ENCODE measurements at places on chromosomes 13 and 19.

DNA sequence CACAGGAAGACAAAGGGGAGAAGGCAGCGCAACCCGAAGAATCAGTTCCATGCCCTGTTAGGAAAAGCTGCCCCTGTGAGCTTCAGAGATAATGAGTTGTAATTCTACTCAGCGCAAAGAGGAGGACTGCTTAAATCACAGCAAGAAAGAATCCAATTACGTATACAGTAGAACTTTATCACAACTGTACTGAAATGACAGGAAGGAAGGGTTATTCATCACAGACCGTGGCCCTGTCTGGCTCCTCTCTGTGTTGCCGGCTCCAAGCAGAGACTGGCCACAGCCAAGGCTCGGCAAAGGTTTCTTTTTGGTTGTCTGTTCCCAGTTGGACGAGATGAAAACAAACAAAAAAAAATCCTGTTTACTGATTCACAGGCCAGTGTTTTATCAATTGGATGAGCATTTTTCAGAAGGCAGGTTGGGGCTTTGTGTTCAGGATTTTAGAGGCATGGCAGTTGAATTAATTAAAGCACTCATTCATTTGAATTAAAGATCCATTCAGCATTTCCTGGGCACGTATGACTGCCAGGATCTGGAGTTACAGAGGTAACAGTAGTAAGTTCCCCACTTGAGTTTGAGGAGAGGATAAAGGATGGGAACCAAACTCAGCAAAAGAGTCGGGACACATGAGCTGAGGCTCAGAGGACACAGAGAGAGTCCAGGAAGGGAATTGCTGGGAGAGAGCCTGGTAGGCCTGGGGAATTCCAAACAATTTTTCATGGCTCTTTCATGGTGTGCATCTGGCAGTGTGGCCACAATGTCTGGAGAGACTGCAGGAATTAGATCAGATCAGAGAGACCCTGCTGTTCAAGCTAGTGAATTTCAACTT, 341.0 kb downstream of the DNAJC15 start:
- DNase-seq, result no peak

- no peak for DNase-seq
Measured at GRCh38 chr13:45500492-45501174, 35.9 kb downstream of the COG3 start.

DNA sequence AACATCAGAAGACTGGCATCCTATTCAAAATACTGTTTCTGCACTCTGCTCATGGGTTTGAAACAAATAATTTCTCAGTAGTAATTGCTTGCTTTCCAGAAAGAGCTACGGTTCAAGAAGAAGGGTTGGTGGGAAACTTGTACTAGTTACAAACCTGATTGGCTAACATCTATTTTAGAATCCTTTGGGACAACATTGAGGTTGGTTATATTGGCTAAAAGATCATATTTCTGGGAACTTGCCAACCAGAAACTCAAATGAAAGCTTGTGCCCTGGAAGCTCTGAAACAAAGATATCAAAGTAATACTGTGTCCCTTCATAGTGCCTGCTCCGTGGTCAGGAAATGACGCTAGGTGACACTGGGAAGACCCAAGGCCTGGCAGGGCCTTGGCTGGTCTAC, 141.7 kb downstream of the LACC1 start:
- no peak for DNase-seq

GRCh38 chr19:19821366-19821951, at the start of gene ZNF506:
Gene ZNF506, minus strand, starts transcription at chr19:19821750. Its CDS starts 147 bp downstream, at chr19:19821603.
- DNase-seq, result peak; percentile 95

DNA sequence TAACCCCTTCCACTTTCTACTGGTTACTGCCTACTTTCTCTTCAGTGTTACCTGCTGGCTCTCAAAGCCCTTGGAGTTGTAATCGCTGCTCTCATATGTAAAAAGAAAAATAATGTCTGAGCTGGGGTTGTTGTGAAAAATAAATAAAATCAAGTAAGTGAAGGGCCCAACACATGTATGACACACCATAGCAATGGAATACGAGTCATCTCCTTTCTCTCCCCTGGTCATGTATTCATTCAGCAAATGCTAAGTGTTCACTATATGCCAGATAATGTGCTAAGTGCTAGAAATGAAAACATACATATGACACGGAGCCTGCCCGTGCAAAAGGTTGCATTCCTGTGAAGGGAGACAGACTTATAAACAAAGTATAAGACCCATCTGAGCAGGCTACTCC, 535.0 kb downstream of the RFC3 start:
- no peak for DNase-seq

- DNase-seq, result no peak
Measured at GRCh38 chr13:55062662-55063061, 2034.0 kb downstream of the OLFM4 start.

DNA sequence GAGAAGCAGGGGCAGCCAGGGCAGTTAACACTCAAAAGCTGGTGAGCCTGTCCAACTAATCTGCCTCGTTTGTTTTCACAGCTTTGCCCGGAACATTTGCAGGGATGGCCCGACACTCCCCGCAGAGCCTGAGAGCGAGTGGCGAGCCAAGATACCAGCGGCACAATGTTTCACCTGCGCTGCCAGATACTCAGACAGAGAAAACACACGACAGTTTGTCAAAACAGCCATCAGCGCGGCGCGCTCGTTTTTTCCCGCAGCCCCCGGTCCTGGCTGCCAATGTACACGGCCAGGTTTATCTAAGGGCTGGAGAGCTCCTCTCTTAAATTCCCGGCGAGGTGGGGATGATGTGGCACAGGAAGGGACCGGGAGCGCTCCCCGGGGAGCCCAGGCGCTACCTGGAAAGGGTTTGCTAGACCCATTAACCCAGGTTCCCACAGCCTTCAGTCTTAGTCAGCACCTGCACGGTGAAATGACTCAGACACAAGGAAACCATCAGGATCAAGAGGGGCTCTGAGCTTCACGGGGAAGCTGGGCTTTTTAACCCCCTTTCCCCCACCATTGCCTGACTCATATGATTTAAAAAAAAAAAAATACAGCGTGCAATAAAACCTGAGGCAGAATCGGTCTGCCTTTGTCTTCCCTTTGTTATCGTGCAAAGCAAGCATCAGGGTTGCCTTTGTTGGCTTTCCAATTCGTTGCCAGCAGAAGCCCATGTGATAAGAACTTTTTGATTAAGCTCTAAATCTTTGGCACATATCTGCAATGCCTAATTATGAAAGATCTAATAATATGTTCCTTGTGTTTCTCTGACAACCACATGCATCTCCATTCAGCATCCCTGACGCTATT, 186.2 kb downstream of the EFNB2 start:
- peak; percentile 82 for DNase-seq

GRCh38 chr13:41774605-41775218, 186.2 kb downstream of the VWA8 start:
- peak; percentile 5 for DNase-seq

DNA sequence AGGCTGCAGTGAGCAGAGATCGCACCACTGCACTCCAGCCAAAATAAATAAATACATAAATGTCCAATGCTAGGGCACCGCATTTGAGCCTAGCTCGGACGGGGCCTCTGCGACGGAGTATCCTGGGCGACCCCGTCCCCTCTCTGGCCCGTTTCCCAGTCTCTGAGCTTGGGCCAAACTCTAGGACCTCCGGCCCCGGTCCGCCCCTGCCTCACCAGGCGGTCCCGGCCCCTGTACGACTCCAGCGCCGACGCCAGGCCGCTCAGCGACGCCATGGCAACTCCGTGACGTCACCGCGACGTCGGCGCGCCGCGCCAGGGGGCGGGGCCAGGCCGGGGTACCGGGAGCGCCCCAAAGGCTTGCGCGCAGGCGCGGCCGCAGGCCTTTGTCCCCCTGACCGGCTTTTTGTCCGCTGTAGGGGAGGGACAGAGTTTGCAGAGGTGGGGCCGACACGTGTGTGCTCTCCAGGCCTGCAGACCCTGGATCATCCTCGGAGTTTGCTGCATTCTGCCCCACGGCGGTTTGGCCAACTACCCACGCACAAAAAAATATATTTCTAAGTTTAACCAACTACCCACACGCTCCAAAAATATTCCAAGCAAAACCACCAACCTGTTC, at the start of gene PEX11G:
PEX11G (minus strand) TSS at position 300 of the 618 bp plus-strand sequence; CDS start at position 275, 25 bp downstream.
- peak; percentile 80 for DNase-seq

DNA sequence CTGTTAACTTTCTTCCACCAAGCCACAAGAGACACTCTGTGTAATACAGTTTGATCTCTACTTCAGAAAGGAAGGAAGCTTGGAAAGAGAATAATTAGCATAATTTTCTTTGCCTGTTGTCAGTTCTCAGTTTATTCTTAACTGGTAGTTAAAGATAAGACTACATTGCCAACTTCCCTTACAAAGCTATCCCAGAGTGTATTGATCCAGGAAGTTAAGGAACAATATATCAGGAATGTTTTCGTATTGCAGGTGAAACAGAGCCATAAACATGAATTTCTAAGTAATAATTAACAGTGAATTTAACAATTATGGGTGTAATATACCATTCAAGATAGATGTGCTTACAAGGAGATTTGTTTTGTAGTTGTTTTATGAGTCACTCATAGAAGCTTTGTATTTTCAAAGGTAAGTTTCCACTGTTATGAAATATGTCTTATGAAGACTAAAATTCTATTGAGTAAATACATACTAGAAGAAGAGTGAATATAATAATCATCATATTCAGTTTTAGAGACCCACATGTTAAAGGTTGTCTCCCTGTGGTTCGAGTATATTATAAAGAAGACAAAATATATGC, 88.4 kb upstream of the KLF5 start:
- DNase-seq, result no peak

GRCh38 chr19:1097810-1098176, 2.6 kb upstream of the POLR2E start:
- peak; percentile 46 for DNase-seq

DNA sequence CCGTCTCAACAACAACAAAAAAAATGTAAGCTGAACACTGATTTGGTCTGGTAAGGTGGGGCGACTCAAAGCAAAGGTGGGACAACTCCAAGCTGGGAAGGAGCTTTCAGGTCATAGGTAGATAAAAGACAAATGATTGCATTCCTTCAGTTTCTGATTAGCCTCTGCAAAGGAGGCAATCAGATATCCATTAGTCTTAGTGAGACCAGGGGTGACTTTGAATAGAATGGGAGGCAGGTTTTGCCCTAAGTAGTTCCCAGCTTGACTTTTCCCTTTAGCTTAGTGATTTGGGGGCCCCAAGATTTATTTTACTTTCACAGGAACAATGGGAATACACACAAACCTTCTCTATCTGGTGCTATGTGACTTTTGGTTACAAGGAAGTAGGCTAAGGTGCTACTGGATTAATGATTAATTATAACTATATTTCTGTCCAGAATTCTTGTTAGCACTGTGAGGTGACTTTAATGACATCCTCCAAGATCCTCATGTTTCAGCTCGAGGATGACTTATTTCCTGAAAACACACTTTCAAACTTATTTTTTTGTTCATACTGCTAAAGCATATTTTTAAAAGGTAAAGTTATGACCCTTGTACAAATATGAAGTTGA, 10.6 kb upstream of the MTRF1 start:
- DNase-seq, result no peak

DNA sequence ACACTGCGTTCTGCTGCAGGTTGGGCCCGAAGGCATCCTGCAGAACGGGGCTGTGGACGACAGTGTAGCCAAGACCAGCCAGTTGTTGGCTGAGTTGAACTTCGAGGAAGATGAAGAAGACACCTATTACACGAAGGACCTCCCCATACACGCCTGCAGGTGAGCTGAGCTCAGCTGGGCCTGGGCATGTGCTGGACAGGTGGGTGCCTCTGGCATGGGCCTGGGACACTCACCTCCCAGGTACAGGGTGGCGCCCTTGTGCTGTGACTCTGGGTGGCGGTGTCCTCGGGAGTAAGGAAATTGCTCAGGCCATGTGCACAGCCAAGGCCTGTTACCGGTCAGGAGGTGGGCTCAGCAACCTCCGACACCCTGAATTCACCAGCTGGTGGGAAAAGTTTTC, 14.2 kb downstream of the UPF1 start:
- DNase-seq, result no peak

DNA sequence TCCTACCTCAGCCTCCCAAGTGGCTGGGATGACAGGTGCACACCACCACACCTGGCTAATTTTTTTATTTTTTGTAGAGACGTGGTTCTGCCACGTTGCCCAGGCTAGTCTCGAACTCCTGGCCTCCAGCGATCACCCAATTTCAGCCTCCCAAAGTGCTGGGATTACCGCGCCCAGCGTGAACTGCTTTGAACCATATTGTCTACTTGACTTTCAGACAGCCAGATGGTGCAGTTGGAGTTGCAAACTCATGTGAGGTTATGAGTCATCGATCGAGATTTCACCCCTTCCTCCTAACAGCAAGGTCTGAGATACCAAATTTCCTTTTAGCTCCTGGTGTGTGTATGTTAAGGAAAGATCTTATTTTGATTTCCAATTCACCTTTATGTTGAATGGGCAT, 2.7 kb downstream of the SLC27A1 start:
- DNase-seq, result no peak

- no peak for DNase-seq
Measured at GRCh38 chr19:1146412-1146699, 27.7 kb downstream of the SBNO2 start.

GRCh38 chr13:77599351-77599750, 63.8 kb downstream of the SCEL start:
- no peak for DNase-seq

DNA sequence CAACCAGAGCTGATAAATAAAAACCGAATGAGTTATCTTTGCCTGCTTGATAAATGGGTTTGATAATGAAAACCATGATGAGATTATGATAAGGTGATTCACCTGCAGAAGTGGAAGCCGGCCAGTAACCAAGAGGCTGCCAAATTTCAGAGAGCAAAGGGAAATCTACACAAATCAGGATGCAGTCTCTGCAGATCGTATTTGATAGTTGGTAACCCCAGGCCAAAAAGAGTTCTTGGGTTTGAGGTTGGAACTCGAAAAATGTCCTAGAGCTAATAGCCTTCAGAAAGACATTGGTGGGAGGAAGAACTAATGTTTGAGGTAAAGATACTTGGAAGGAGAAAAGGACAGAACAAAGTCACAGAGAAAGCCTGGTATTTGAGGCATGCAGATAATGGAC, 9.6 kb upstream of the LATS2 start:
- no peak for DNase-seq

- no peak for DNase-seq
Measured at GRCh38 chr19:46915386-46915785, 54.6 kb downstream of the ARHGAP35 start.

DNA sequence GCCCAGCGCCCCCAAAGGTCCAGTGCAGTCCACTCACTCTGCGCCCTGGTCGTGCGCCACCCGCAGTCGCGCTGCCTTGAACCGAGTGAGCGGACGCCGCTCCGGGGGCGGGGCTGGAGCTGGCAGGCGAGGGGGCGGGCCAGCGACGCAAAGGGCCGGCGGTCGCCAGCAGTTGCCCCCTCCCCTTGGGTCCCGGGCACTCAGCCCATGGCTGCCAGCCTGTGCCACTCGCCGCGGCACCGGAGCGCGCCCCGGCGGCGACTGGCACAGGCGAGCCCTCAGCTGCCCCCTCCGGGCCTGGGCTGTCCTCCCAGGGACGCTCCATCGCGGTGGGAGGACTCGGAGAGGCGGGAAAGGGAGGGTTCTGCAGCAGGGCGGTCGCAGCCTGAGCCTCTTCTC, at the start of gene S1PR5:
S1PR5 (minus strand) TSS at position 87 of the 399 bp plus-strand sequence. CDS start 2,436 bp downstream, outside the sequence.
- peak; percentile 44 for DNase-seq

- peak; percentile 59 for DNase-seq
Measured at GRCh38 chr13:34942732-34943435, 814 bp downstream of the NBEA start.

Measured in NCI-H1417 (cell line).